ENCODE measurements at places on chromosomes 12 and 14. TPM values are rescaled to one million over a fixed set of nuclear protein-coding genes. Genes with fewer than 3 reads are reported as not detected.

Gene NAB2
- total RNA-seq, result 31.4 TPM

Gene HOXC5
- 0.12 TPM for total RNA-seq

Gene RBP5
- total RNA-seq, result 0.08 TPM

Gene DLGAP5
- total RNA-seq, result 9.2 TPM

Gene PAX9
- 0.12 TPM for total RNA-seq

Gene KLRB1
- total RNA-seq, result not detected
